ENCODE measurements at places on chromosomes 5 and 9. TPM values are rescaled to one million over a fixed set of nuclear protein-coding genes. Genes with fewer than 3 reads are reported as not detected.

DNA sequence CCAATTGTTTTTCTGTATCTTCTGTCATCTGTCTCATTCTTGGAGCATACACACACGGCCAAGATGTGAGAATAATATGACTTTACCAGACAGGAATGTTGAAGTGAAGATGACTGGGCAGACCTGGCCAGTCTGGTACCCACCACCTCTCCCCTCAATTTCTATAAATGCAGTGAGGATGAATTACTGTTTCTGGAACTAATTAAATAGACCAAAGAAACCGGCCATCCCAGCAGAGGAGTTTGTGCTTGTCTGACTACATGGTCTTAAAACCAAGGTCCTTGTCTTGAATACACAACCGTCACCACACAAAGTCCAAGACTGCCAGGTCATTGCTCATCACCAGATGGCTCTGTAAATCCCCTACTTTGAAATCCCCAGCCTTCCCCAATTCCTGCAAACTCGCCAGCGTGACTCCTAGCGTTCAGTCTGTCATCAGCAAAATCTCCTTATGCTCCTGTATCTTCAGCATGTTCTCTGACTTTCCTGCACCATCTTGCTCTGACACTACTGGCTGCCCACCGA, 147.2 kb downstream of the PDE4D start:
- no peak for DNase-seq

Gene BTF3
- 366 TPM for total RNA-seq

DNA sequence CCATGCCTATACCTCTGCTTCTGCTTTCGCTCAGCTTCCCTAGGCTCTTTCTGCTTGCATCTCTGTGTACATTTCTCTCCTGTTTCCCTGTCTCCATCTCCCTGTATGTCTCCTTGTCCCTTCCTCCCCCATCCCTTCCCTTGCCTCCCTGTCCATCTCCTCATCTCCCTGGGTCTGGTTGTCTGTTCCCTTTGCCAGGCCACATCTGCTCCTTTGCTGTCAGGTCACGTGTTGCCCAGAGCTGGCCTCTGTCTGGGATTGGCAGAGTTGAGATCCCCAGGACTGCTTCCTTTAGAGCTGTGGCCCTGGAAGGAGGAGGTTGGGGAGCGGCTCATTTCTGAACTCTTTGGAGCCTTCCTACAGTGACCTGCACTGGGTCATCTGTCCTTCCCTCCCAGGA, 31.8 kb upstream of the PTGS1 start:
- DNase-seq: no peak

GRCh38 chr9:130462685-130463540, 18.2 kb downstream of the ASS1 start:
- DNase-seq: no peak

Gene FAM221B
- total RNA-seq: not detected

- DNase-seq: no peak
Observed at GRCh38 chr5:151141535-151141934, 16.0 kb downstream of the ANXA6 start.

DNA sequence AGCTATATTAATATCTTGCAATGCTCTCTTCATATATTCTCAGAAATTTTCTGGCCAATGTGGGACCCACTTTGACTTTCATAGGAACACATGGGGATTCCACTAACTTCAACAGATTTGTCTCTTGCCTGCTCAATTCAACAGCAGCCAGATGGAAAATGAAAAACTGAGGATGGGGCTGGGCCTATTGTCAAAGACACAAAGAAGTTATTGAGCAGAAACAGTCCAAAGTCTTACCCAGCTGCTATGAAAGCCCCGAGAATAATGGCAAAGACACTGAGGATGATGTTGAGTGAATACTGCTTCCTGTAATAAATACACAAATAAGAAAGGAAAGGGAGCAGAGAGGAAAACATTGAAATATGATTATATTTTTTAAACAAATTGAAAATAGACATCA, 32.6 kb downstream of the SLC35D2 start:
- DNase-seq: no peak

DNA sequence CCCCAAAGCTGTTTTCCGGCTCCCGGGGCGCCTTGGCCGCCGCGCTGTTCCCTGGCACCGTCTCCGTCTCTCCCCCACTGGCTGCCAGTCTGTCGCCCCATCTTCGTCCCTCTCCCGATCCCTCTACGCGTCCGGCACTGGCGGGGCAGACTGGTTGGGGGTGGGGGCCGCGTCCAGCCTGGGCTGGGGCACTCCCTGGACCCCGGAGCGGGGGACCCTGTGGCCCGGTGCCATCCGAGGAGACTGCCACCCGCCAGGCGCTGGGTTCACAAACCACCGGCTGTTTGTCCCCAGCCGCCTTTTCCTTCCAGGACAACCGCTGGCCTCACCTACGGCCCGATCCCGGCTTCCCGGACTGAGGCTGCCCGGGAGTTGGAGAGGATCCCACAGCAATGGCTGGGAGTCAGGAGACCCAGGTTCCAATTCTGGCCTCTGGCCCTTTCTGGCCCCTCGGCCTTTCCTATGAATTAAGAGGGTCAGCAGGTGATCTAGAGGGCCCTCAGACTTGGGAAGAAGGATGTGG, 1.0 kb upstream of the FIBCD1 start:
- DNase-seq: no peak

GRCh38 chr5:67901814-67902496, 313.6 kb upstream of the PIK3R1 start:
- DNase-seq: no peak

DNA sequence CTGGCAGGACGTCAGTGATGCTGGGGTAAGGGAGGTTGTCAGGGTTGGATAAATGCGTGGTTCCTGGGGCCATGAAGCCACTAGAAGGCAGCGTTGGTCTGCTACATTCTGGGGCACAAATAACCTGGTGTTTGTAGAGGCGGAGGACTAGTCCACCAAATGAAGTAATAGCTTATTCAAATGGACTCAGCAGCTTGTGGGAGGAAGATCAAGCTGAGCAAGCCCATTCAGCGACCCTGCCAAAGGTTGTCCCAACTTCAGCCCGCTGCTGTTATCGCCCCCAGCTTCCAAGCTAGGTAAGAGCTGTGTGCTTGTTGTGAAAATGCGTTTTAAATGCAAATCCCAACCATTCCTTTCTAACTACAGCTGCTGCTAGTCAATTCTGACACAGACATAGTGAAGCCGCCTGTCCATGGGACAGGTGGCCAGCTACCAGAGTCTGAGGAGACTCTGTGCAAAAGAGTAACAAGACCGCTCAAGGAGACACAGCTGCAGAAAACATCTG, 7.6 kb upstream of the FAM240B start:
- no peak for DNase-seq

Gene SRP19
- 26.6 TPM for total RNA-seq

GRCh38 chr9:69885474-69885929, 64.9 kb downstream of the CFAP95 start:
- no peak for DNase-seq

GRCh38 chr9:131817627-131818026, 77.8 kb upstream of the RAPGEF1 start:
- DNase-seq: no peak

- DNase-seq: no peak
Observed at GRCh38 chr9:68522131-68522530, 18.6 kb downstream of the TMEM252 start.

Gene GALT
- 11.0 TPM for total RNA-seq

DNA sequence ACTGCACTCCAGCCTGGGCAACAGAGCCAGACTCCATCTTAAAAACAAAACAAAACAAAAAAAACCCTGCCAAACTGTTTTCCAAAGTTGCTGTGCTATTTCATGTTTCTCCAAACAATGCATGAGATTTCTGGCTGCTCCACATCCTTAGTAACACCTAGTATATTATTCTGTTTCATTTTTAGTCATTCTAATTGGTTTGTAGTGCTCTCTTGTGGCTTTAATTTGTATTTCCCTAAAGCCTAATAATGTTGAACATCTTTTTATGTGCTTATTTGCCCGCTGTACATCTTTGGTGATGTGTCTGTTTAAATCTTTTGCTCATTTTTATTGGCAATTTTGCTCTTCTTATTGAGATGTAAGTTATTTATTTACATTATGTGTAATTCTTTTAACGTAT, 18.4 kb upstream of the TTC1 start:
- no peak for DNase-seq

Gene LIX1
- total RNA-seq: not detected

- no peak for DNase-seq
Observed at GRCh38 chr9:84996029-84996428, 326.5 kb downstream of the NTRK2 start.

GRCh38 chr5:62977661-62978060, 399.0 kb downstream of the LRRC70 start:
- DNase-seq: no peak

Gene CDH9
- total RNA-seq: not detected

Gene SLC28A3
- 6.3 TPM for total RNA-seq

GRCh38 chr5:40614923-40615585, 64.7 kb upstream of the PTGER4 start:
- DNase-seq: no peak

DNA sequence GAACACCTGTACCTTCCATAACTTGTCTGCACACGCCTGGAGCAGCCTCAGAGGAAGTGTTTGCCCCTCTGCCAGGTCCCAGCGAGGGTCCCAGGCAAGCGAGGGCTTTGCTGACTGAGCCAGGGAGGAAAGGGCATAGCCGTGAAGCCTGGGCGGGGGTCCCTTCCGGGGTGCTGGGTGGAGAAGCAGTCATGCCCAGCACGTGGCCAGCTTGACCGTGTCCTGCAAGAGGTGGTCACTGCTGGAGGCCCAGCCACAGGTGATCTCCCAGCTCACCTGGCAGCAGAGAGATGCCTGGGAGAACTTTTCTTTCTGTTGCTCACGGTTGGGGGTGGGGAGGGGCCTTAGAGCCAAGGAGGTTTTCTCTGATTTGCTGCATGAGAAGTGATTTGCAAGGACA, 195.3 kb downstream of the CACNA1B start:
- DNase-seq: peak; percentile 42

Gene FBLL1
- not detected for total RNA-seq

- no peak for DNase-seq
Observed at GRCh38 chr5:54480296-54480695, 24.8 kb downstream of the HSPB3 start.

DNA sequence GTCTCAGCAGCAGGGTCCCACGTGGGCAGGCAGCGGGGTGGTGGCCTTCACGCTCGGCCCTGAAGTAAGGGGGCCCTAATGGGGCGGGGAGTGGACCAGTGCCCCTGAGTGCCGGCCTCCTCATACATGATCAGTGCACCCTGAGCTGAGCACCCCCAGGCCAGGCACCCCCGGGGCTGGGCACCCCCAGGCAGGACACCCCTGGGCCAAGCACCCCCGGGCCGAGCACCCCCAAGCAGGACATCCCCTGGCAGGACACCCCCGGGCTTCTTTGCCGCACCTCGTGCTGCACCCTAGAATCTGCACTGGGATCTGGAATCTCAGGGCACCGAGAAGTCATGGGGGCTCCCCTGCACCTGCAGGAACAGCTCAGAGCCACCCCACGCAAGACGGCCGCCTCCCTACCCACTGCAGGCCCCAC, 51.4 kb downstream of the EXD3 start:
- DNase-seq: no peak

Gene MAPK9
- total RNA-seq: 25.9 TPM

Gene PLAC8L1
- total RNA-seq: 0.69 TPM

Gene SPOCK1
- total RNA-seq: 5.9 TPM

GRCh38 chr9:99785010-99785590, 36.6 kb upstream of the NR4A3 start:
- DNase-seq: no peak

DNA sequence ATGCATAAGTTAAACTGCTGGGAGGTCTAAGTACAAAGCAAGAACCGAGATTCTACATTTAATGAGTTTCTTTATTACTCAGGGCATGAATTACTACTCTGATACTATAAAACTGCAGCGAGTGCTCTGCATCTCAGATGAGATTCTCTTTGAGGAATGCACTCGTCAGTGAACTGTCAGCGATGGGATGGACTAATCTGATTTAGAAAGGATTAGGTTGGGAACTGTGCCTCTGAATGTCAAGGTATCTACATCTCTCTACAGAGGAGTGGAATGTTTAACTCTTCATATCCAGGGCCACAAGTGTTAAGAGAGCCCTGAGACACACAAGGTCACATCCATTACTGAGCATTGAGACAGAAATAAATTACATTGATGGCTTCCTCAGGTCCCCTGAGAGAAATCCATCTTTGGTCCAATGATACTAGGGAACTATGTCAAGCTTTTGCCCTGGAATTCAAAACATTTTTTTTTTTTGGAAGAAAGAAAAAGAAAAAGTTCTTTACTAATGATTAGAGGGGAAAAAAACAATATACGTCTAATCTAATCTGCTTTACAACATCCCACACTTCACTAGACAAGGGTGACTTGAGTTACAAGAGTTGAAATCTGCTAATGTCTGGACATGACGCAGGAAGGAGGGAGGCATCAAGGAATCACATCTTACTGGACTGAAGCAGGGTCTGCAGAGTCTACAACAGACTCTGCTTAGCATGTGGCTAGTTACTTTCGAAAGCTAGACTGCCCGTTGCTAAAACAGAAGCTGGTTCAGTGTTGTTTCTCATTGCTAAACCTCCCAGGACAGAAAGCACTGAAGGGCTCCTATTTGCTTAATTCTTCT, 270.0 kb upstream of the TLE4 start:
- DNase-seq: no peak

DNA sequence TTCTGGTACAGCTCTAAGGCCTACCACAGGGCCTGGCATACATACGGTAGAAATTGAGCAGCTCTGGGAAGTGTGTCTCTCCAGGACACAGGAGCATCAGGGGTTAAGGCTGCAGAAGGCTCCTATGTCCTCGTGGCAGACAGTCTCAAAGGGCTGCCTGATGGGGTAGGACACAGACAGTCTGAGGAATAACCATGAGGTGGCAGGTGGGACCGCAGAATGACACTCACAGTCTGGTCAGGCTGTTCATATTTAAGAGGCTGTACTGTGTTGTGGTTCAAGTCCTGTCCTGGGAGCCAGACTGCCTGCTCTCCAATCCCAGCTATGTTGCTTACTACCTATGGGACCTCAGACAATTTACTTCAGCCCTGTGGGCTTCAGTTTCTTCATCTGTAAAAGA, 217.1 kb downstream of the TRIM32 start:
- no peak for DNase-seq

- DNase-seq: no peak
Observed at GRCh38 chr9:38336341-38336740, 56.2 kb upstream of the ALDH1B1 start.

GRCh38 chr9:129013674-129014073, 14.5 kb downstream of the SH3GLB2 start:
- no peak for DNase-seq

- no peak for DNase-seq
Observed at GRCh38 chr9:82410306-82410705, 421.7 kb downstream of the SPATA31D1 start.

Measured in pancreas (tissue), 10 donors.